Naive thymus-derived CD4-positive, alpha-beta T cell (primary cell): ENCODE measurements at places on chromosomes 16 and 17. TPM values are rescaled to one million over a fixed set of nuclear protein-coding genes. Genes with fewer than 3 reads are reported as not detected.

- DNase-seq = no peak
Observed at GRCh38 chr16:21946889-21947635, 6.1 kb upstream of the UQCRC2 start.

CTRB2 gene
- not detected for polyA plus RNA-seq

ZC3H18 gene
- polyA plus RNA-seq = 11.0 TPM

STAC2 gene
- not detected for polyA plus RNA-seq

- DNase-seq = no peak
Observed at GRCh38 chr17:81328978-81329926, 34.1 kb upstream of the SLC38A10 start.

ZG16B gene
- not detected for polyA plus RNA-seq

CTF1 gene
- not detected for polyA plus RNA-seq

- no peak for DNase-seq
Observed at GRCh38 chr16:18827890-18828289, 26.5 kb upstream of the ARL6IP1 start.

GRCh38 chr17:61396586-61397085, 3.0 kb upstream of the TBX2 start:
- DNase-seq = no peak

TBX21 gene
- 0.43 TPM for polyA plus RNA-seq

DNA sequence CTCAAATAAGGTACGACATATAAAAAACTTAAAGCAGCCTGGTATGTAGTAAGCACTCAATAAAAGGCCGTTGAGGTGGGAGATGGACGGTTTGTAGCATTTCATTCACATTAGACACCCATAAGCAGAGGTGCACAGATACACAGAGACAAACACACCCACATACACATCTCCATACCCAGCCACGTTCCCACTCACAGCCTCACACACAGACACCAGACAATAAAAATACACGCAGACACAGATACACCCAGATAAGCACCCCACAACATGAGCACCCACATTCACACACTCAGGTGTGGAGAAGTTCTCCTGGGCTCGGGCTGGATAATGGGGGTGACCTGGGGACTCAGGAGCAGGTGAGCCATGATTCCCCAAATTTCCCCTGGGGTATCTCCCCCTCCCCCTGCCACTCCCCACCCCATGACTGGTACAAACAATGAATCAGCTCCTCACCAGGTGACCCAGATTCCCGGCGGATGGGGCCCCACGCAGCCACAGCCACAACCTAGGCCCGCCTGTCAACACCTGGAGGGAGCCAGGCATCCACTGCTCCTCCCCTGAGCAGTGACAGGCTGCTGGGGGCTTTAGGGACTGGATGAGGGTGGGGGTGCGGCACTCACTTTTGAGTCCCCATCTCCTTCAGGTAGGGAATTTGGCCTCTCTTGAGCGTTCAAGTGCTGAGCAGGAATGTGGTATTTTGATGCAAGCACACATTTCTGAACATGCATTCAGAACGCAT, 2.7 kb downstream of the DLX3 start:
- DNase-seq = no peak

GRCh38 chr16:64872101-64872500, 249.8 kb downstream of the CDH11 start:
- DNase-seq = no peak

C17orf50 gene
- 0.27 TPM for polyA plus RNA-seq

- no peak for DNase-seq
Observed at GRCh38 chr16:3022684-3023414, 893 bp downstream of the HCFC1R1 start.

GRCh38 chr17:5249615-5250014, 15.0 kb upstream of the SCIMP start:
- peak; percentile 38 for DNase-seq

GRCh38 chr16:81467815-81468214, 23.2 kb downstream of the CMIP start:
- DNase-seq = no peak

DNA sequence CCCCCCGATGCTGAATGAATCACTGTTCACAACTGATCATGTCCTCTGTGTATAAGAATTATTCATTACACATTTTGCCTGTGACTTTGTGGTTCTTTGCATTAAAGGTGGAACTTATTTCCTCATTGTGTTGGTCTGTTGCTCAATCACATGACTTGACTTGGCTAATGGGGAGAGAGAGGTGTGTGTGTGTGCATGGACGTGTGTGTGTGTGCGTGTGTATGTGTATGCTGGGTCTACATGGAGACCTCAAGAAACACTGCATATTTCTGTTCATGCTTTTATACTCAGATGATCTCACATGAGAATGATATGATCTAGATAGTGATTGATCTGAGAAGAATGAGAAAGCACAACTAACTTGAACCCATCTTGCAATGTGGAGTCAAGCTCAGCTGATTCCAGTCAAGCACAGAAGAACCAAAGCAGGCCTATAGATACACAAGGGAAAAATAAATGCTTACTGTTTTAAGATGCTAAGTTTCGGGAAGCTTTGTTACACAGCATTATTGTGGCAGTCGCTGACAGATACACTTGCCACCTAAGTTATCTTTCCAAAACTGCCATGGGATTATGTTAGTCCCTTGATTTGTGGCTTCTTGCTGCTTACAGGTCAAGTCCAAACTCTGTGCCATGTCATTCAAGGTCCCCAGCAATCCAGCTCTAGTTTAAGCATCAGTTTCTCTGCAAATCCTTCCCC, 167.9 kb upstream of the ZFHX3 start:
- no peak for DNase-seq

DNA sequence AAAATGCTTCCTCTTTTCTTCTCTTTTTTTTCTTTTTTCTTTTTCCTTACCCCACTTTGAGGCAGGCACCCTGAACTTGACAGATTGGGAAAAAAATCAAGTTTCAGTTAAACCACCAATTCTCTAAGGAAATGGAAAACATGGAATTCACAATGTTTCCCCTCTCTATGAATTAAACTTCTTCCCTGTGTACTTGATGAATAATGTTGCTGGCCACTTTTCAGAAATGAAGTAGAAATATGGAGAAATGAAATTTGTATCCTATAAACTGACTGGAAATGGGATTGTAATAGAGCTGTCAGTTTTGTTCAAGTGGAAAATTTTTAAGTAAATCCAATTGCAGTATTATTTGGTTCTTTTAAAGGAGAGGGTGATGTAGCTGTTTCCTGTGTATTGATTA, 129.8 kb downstream of the CLEC16A start:
- no peak for DNase-seq

- DNase-seq = no peak
Observed at GRCh38 chr16:17062676-17063075, 408.1 kb downstream of the XYLT1 start.

GRCh38 chr16:54385141-54385540, 98.6 kb upstream of the IRX3 start:
- no peak for DNase-seq

DNA sequence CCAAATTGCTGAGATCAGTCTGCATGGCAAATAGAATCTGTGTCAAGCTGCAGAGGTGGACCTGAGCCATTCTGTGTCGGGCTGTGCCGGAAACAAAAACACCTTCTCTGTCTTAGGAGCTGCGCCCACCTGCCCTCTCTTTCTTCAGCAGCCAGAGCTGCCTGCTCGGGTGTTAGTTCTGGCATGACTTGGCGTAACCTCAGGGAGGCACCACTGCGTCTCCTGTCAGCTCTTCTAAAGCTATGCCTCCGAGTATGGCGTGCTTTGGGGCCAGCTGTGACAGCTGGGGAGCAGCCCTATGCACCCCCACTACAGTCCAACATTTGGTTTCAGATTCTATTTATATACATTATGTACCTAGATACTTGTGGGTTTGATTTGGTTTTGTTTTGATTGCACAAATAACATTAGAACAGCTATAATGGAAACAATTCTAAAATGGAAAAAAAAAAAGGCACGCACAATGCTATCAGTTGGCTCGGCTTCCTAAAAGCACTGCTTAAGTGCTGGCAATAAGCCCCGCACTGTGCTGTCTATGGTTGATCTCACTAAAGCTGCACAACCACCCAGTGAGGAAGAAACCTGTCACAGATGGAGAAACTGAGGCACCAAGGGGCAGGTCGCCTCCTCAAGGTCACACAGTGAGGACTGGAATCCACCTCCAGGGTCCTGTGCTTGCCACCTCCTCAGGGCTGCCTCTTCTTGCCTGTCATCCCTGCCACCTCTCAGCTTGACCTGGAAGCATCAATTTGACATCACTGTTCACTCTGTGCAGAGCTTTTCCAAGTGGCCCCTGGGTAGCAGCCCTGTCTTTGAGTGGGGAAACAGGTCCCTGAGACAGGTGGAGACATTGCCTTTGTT, 18.7 kb upstream of the ADGRG1 start:
- DNase-seq = peak; percentile 33

DNA sequence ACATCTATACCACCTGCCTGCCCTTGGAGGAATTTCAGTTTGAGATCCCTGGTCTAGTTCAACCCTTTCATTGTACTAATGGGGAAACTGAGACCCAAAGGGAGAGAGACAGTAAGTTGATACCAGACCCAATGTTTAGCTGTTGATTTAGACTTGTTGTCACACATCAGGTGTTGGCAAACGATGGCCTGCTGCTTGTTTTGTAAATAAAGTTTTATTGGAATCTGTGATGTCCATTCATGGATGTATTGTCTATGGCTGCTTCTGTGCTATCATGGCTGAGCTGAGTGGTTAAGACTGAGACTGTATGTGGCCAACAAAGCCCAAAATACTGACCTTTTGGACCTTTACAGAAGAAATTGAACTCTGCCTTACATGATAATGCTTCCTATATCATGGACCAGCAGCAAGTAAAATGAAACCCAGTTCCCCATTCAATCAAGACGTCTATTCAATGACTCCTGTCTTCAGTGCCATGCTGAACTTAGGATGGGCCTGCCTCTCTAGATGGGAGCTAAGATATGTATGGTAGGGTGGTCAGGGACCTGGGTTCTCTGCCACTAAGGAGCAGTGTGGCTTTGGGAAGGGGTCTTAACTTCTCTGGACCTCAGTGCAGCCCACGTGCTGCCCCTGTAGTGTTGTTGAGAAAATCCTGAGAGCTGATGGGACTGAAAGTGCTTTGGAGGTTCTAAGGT, 111.0 kb downstream of the IRX5 start:
- no peak for DNase-seq

GRCh38 chr16:51048544-51048943, 102.5 kb downstream of the SALL1 start:
- DNase-seq = no peak

DNA sequence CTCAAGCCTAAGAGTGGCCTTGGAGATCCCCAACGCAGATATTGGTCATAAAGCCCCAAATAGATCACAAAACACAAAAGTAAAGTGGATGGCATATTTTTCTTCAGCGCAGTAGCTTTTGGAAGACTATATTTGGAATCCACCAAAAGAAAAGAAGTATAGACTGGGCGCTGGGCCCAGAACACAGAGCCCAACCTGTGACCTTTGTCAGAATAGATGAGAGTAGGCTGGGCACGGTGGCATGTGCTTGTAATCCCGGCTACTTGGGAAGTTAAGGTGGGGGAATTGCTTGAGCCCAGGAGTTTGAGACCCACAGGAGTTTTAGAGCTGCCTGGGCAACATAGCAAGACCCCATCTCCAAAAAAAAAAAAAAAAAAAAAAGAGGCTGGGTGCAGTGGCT, 14.6 kb downstream of the SCIMP start:
- DNase-seq = no peak

GRCh38 chr16:66247516-66248481, 118.7 kb upstream of the CDH5 start:
- DNase-seq = no peak

GRCh38 chr16:69204172-69204571, 17.2 kb downstream of the SNTB2 start:
- no peak for DNase-seq

FAM171A2 gene
- 0.16 TPM for polyA plus RNA-seq

DNA sequence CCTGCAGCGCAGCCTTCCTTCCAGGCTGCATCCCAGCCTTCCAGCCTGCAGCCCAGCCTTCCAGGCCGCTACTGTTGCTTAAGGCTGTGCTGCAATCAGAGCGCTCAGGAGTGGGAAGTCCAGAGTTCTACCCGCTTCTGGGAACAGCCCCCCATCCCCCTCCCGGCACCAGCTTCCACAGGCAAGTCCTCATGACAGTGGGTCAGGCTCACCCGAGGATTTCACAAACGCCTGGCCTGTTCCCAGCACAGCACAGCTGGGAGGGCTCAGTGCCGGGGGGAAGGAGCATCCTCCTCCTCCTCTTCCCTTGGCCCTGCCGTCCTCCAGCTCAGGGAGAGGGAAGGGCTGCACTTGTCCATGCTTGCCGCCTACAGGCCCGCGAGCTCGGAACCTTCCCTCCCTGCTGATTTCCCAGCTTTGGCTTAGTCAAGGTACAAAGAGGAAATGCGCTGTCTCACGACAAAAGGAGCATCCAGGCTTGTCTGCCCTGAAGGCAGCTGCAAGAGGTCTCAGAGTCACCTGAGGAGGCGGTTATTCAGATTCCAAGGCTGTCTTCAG, 8.3 kb downstream of the SOCS3 start:
- DNase-seq = no peak

- DNase-seq = peak; percentile 68
Observed at GRCh38 chr16:30063893-30064728, 1.4 kb upstream of the ALDOA start.

GRCh38 chr17:35915153-35915964, 15.2 kb downstream of the RDM1 start:
- no peak for DNase-seq

CMTM2 gene
- not detected for polyA plus RNA-seq

DNA sequence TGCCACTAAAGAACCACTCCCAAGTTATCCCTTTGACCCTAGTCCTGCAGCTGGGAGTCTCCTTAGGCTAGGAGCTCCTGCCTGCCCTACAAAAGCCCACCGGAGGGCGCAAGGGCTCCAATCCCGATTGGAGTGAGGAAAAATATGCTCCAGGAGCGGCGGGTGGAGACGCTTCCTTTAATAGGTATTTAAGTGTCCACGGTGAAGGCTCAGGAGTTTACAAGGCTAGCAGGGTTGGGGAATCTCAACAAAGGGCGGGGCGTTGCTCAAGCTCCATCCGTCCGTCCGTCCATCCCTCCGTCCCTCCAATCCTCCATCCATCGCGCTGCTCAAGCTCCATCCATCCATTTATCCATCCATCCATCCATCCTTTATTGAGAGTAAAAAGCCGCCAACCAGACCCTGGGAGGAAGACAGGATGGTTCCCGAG, 556 bp upstream of the SPNS1 start:
- peak; percentile 42 for DNase-seq

DNA sequence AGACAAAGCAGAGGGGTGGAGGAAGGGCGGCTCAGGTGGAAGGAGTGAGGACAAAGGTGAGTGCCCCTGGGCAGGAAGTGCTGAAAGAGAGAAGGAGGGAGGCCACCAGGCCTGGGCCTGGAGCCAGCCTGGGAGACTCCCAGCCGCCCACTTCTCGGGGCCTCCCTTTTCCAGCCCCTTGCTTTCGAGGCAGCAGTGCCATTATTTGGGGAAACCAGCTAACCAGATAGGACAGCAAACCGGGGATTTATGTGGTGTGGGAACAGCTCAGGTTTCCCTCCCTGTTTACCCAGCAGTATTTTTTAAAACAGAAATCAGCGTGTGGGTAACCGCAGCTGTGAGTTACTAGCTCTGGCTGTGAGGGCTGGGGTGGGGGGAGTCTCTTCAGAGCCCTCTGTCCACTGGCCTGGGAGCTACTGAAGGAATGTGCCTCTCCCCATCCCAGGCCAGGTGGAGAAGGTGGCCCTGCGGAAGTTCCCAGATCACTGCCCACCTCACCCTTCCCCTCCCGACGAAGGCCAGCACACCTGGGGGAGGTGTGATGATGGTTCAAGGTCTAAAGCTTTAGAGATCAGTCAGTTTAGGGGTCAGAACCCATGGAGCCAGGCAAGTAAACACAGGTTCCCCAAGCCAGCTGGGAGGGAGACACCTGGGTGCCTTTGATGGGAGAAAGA, 8.4 kb upstream of the MEOX1 start:
- DNase-seq = no peak

- no peak for DNase-seq
Observed at GRCh38 chr17:81398176-81398831, 3.0 kb downstream of the BAHCC1 start.
